ENCODE measurements at places on chromosomes 6 and 20.

- DNase-seq, result no peak
These were observed 27.5 kb downstream of the SERPINB9 start for GRCh38 chr6:2875359-2876191.

DNA sequence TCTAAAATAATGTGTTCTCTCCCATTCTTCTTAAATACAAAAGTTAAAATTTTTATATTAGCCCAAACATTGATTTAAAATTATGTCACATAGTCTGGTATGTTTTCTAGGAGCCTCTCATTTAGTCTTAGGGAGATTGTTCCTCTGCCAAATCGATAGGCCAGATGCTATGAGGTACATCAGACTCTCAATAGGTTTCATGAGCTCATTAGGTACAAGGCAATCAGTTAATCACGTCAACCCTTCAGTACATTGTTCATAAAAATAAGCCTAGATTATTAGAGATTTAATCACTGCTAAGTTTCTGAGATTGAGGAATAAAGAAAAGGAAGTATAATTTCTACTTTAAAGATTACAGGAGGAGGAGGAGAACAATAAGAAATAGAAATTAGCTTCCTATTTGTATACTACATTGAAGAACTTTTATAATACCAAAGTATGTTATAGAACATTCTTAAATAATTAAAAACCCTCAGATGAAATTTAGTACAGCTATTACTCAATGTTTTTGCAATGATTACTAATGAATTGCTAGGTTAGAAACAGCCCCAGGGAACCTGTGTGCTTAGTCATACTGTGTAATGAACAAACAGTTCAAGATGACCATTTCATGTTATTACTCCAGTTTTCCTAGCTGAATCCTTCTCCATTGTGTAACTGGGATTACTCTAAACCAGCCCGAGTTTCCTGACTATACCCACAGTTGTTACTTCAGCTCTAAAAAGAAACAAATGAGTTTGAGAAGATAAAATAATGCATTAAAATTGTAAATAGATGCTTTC lies 117.0 kb downstream of the BMP5 start:
- DNase-seq, result no peak

- DNase-seq, result no peak
These were observed 17.3 kb upstream of the BTN3A2 start for GRCh38 chr6:26347699-26348098.

DNA sequence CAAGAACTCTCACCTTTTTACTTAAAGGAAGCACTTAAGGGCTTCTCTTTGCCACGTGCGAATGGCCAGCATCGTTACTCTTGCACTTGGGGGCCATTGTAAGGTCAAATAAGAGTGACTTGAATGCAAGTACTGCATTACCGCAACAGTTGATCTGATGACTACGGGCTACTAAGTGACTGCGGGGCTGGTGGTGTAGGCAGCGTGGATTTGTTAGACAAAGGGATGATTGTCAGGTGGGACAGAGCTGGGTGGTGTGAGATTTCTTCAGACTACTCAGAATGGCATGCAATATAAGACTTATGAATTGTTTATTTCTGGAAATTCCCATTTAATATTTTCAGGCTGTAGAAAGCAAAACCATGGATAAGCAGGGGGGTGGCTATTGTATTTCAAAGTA lies 199.7 kb upstream of the UST start:
- peak; percentile 68 for DNase-seq

DNA sequence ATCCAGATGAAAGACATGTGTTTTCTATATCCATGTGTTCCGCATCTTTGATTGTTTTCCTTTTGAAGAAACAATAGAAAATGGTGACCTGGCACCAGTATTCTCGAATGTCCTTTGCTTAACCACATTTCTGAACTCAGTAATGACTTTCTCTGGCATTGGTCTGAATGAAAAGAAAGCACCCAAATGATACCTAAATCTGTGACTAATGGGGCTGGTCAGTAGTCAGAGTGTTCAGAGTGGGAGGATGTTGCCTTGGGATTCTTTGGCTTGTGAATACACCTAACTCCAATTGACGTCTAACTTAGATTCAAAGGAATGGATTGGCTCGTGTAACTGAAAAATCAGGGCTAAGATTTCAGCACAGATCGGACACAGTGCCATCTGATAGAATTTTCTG lies 27.1 kb downstream of the PARD6B start:
- no peak for DNase-seq

DNA sequence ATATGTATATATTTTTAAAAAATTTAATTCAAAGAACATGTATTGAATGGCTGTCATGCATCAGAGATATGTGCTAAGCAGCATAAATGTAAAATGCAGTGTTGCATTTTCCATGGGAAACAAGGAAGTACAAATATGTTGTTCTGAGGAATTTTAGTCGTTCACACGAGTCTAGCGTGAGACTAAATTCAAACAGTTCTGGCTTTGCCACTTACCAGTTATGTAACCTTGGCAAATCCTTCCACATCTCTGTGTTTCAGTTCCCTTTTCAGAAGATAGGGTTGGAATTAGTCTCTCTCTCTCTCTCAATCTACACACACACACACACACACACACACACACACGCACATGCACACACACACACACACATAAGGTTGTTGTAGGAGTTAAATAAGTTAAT lies 305.4 kb downstream of the UTRN start:
- DNase-seq, result peak; percentile 10
